ENCODE measurements at places on chromosomes 2 and 18. TPM values are rescaled to one million over a fixed set of nuclear protein-coding genes. Genes with fewer than 3 reads are reported as not detected.

The DYNAP gene
- total RNA-seq: not detected

The MC5R gene
- not detected for total RNA-seq

The LINC00305 gene
- not detected for total RNA-seq

The LPIN1 gene
- total RNA-seq: 74.3 TPM

The DSC1 gene
- not detected for total RNA-seq

The LCT gene
- not detected for total RNA-seq

The WDR54 gene
- 32.3 TPM for total RNA-seq

The SNTG2 gene
- total RNA-seq: 0.88 TPM
